ENCODE measurements at places on chromosomes 4 and X. TPM values are rescaled to one million over a fixed set of nuclear protein-coding genes. Genes with fewer than 3 reads are reported as not detected.

DNA sequence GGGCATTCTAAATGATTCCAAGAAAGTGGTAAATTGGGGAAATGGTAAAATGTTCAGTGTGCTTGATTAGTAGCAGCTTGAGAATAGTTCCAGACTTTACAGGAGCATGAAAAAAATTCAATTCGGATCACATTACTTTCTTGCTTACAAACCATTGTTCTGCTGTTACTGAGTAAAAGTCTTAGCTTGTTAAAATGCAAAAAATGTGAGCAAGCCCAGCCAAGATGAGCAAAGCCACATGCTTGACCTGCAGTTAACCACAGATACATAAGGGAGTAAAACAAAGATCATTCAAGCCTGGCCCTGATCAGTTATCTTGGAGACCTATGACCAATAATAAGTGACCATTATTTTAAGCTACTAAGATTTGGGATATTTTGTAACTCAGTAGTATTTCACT lies 562.9 kb upstream of the MAGEB2 start:
- no peaks in the 10 kb centered on the region for H3K4me1 ChIP-seq
- DNase-seq, result no peak
- no peaks in the 10 kb centered on the region for H3K36me3 ChIP-seq

CPE gene
- total RNA-seq, result 64.5 TPM

UGT2B10 gene
- not detected for total RNA-seq

CXCL1 gene
- 6.8 TPM for total RNA-seq

TMPRSS11A gene
- total RNA-seq, result not detected

GPR143 gene
- total RNA-seq, result not detected

All from sigmoid colon (tissue), 7 donors.